Cortex of kidney (tissue), 1 donor: ENCODE measurements at places on chromosomes 7 and 10.

GRCh38 chr10:79331709-79332108 lies 15.6 kb upstream of the PPIF start:
- no peak for DNase-seq

DNA sequence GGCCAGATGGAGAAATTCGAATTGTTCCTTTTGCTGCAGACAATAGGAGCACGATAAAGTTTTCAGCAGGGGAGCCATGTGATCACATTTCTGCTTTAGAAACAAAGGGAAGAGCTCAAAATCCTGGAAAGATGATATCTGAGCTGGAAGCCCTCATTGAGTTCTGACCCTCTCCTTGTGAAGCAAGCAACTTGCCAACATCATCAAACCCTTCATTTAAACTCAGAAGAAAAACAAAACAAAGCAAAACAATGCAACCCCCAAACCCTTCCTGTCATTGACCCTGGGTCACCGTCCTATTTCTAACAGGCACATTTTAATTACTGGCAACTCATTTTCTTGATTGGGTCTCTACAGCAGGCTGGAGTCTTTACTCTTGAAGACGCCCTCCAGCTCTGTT lies 198.3 kb upstream of the ZNF32 start:
- DNase-seq, result no peak

- DNase-seq, result no peak
These were observed 531.7 kb downstream of the ETV1 start for GRCh38 chr7:13457790-13458189.

- DNase-seq, result no peak
These were observed 83.5 kb downstream of the TNS3 start for GRCh38 chr7:47498229-47499056.

DNA sequence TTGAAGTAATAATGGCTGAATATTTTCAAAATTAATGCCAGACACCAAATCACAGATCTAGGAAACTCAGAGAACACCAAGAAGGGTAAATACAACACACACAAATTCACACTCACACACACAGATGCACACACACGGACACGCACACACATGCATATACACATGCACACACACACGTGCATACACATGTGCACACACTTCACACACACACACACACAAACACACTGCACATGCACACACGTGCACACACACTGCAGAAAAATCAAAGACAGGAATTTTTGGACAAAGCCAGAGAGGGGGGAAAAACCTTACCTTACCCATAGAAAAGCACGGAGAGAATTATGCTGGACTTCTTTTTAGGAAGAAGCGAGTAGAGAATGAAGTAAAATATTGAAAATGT lies 547.4 kb downstream of the PTPRN2 start:
- DNase-seq, result no peak

DNA sequence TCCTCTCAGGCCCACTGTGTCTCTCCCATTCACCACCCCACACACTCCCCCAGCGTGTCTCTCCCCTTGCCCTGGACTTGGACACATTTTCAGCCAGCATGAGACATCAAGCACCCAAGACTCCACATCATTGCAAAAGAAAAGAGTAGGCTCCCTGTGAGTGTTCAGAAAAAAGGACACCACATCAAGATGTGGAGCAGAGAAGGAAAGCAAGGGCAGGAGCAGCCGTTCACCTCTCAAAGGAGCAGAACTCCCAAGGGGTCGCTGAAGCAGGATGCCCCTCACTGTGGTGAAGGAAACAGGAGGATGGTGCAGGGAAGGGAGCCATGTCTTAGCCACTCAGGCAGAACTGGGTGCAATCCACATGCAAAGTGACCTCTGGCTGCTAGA lies 89.9 kb upstream of the MACROH2A2 start:
- DNase-seq, result no peak

- DNase-seq, result no peak
These were observed 225.1 kb upstream of the GRB10 start for GRCh38 chr7:51007551-51008505.

GRCh38 chr7:22372863-22373262 lies 15.9 kb upstream of the RAPGEF5 start:
- DNase-seq, result no peak

DNA sequence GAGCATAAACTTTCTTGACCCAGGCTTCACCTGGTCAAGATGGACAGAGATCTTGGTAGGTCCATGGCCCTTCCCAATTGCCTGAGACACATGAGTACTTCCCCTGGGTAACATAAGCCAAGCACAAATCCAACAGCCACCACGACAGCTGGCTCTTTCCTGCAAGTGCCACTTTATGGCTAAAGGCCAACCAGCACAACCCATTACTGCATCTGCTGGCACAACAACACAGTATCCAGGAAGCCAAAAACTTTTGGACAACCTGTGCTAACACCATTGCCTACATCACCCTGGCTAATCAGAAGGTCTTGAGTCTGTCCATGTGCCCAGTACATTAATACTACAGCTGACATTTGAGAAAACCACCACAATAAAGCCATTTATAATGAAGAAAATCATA lies 548.0 kb upstream of the SEMA3D start:
- DNase-seq, result no peak

DNA sequence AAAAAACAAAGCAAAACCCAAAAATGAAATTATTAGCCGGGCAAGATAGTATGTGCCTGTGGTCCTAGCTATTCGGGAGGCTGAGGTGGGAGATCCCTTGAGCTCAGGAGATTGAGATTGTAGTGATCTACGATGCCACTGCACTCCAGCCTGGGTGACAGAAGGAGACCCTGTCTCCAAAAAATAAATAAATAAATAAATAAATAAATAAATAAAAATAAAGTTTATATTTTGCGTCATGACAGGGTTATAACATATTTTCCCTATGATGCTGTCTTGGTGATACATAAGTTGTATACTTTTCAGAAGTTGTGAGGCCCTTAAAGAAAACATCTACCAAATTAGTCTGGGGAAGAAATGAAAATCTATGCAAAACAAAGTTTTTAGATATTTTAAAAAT lies 94.5 kb upstream of the MKLN1 start:
- no peak for DNase-seq

- no peak for DNase-seq
These were observed 160.0 kb downstream of the ADARB2 start for GRCh38 chr10:1577373-1577770.

GRCh38 chr7:150992051-150992640 lies 1.3 kb downstream of the NOS3 start:
- DNase-seq, result no peak

GRCh38 chr7:75982306-75983064 lies 11.9 kb downstream of the TMEM120A start:
- DNase-seq, result no peak

DNA sequence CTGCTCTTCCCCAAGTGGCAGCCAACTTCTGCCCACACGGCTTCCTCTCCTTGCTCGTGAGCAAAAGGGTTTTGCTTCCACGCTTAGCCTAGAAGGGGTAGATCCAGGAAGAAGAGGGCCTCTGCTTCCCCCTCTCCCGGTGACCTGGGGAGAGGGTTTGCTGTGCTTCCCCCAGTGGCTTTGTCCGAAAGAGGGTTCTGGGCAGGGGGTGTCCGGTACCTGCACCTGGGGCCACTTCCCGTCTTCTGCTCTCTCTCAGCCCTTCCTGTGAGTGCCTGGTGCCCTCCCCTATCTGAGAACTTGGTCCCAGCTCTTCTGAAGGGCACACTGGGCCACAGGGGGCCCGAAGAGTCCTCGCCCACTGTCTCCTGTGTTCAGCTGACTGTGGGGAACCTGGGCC lies 11.3 kb downstream of the JAKMIP3 start:
- DNase-seq, result no peak

GRCh38 chr10:125048094-125048864 lies 106.4 kb downstream of the ZRANB1 start:
- no peak for DNase-seq

GRCh38 chr10:78996792-78997129 lies 72.0 kb upstream of the ZMIZ1 start:
- DNase-seq, result no peak

DNA sequence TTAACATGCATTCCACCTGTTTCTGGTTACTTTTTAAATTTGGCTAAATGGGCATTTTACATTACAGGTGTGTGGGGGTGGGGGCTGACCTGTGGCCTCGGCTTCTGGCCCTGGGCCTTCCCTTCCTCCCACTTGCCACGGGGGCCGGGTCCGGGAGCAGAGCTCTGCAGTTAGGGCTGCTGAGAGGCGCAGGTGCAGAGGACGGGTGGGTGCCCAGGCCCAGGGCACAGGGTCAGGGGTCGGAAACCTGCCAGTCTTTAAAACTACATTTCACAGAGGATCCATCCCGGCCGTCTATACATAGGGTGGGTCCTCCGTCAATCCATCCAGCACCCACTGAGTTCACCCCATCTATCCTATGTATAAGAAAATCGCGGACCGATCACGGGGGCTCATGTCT lies 106.5 kb upstream of the INSIG1 start:
- no peak for DNase-seq

GRCh38 chr7:11767148-11767547 lies 64.8 kb downstream of the THSD7A start:
- DNase-seq, result no peak

DNA sequence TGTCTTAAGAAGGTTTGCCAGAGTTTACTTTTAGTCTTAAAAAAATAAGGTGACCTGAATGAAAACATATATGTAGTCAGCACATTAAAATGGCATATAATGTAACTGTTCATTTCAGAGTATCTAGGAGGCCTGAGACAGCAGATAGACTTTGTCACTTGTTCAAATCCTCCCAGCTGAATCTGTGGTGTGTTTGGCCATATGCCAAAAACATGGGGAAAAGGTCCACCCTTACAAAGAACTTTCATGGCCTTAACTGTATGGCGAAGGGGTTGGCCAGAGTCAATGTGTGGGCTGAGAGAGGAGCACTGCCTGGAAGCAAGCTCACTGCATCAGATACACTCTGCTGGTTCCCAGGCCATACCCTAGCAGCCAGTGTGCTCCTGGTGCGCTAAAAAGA lies 113.7 kb downstream of the ALOX5 start:
- DNase-seq, result no peak
